ENCODE measurements at places on chromosomes 12 and 14.

GRCh38 chr12:3316776-3317480 is 174.1 kb upstream of the PRMT8 start:
- no peak for DNase-seq

DNA sequence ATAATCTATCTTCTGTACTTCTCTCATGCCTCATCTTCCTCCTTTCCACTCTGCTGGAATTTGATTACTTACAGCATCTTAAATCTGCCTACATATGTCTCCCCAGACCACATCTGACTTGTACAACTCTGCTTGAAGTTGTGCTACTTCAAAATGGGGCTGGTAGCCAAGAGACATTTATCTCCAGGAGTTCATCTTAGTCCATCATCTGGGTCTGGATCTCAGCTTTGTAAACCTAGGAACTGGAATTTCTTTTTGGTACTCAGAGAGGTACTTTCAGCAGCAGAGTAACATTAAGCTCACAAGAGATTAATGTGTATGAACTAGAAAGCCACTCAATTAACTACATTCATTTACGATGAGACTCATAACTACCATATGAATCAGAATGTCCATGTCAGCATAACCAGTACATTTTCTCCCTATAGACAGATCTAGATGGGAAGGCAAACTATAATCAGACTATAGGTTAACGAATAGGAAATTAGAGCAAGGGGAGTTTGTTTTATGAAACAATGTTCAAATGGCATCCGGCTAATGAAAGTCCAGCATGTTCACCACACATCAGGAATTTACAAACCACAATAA is 178.8 kb downstream of the CEP128 start:
- DNase-seq = no peak

- no peak for DNase-seq
Observed at GRCh38 chr12:80187660-80188090, 88.3 kb downstream of the OTOGL start.

- no peak for DNase-seq
Observed at GRCh38 chr14:52876806-52877205, 74.0 kb downstream of the FERMT2 start.

- no peak for DNase-seq
Observed at GRCh38 chr12:122137229-122137628, 36.8 kb downstream of the IL31 start.

DNA sequence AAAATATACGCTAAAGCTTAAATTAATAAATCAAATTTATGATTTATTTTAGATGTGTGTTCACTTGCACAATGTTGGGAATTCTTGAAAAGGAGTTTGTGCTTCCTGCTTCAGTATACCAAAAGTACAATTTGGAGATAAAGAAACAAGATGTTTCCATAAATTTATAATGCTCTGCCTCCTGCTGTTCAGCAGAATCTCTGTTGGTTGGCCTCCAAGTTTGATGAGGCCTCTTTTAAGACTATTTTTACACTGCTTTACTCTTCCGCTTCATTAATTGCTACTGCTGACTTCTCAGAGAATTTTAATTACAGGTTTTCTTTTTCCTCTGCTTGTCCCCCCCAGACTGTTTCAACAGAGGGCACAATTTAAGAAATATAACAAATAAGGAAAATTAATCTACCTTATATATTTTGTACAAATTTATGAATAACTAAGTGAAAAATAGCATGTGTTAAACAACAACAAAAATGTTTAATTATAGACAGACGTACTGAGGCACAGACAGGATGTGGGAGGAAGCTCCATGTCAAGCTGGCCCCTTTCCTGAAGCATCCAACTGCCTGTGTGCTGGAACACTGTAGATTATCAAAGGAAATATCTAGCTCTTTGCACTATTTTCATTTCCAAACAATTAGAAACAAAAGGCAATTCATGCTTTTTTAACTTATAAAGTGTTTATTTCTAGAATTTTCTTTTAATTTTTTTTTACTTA is 83.9 kb downstream of the PIK3C2G start:
- no peak for DNase-seq

DNA sequence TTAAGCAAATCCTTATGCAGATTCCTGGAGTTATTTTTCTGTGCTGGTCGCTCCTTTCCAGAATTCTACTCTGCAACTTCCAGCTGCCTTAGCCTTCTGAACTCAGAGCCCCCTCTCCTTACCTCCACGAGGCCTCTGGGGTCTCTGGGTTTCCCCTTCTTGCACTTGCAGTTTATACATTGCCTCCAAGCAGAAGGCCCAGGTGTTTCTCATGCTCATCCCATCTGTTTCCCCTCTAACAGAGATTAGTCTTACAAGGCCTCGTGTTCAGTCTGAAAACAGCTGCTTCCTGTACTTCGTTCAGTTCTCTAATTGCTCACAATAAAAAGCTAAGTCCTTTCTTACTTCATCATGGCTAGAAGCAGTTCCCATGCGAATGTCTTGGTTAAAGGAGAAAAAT is 134.4 kb upstream of the FGD4 start:
- DNase-seq = no peak

DNA sequence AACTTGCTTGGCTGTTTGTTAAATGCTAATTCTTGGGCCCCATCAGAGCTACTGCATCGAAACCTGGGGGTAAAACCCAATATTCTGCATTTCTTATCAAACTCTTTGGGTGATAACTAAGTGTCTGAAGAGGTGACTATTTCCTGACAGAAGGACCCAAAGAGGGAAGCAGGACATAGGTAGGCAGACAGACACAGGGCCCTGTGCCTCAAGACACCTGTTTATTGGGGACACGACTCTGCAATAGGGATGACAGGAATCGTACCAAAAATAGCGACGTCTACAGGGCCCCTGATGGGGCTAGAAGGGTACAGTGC is 8.6 kb downstream of the ZNF219 start:
- no peak for DNase-seq

- DNase-seq = no peak
Observed at GRCh38 chr12:18521461-18521860, 216.4 kb downstream of the PLCZ1 start.

GRCh38 chr12:39287409-39287808 is 155.5 kb downstream of the KIF21A start:
- no peak for DNase-seq

GRCh38 chr14:99831903-99832685 is 38.9 kb downstream of the EML1 start:
- no peak for DNase-seq

GRCh38 chr12:42284157-42284556 is 41.7 kb downstream of the ZCRB1 start:
- DNase-seq = no peak

GRCh38 chr12:89373763-89374572 is 21.7 kb upstream of the DUSP6 start:
- DNase-seq = no peak

DNA sequence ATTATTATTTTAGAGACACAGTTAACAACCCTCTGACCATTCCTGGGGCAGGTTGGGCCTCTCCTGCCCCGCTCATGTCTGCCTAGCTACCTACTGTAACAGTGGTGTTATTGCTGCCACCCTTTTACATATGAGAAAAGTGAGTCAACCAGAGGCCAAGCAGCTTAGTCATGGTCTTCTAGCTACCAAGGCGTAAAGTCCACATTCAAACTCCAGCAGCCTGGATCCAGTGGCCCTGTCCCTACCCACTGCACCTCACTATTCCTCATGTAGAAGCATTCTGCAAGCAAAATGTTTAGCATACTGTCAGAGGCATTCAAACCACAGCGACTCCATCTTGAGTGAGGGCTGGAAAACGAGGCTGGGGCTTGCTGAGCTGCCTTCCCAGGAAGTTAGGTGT is 95.8 kb downstream of the SLC15A4 start:
- no peak for DNase-seq

- no peak for DNase-seq
Observed at GRCh38 chr12:71438670-71439361, 782 bp upstream of the LGR5 start.

DNA sequence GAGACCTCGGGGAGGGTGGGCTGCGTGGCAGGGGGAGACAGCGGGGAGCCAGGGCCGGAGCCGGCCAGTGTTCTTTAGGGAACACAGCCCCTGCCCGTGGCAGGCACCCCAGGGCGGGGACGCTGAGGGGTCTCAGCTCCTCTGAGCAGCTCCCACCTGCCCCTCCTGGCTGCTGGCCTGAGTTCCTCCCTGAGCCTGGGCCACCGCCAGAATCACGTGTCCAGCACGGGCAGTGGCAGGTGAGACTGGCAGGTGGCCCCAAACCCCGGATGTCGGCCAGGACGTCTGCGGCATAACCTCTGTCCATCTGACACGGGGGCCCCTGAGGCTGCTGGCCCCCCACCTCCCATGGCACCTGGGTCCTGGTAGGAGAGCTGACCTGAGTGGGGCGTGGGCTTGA is 25.1 kb downstream of the NOC4L start:
- no peak for DNase-seq

- DNase-seq = no peak
Observed at GRCh38 chr14:39318574-39318973, 84.9 kb downstream of the MIA2 start.

- no peak for DNase-seq
Observed at GRCh38 chr14:98456231-98456630, 815.8 kb downstream of the BCL11B start.

- DNase-seq = no peak
Observed at GRCh38 chr14:75518625-75519024, 3.6 kb upstream of the BATF start.

DNA sequence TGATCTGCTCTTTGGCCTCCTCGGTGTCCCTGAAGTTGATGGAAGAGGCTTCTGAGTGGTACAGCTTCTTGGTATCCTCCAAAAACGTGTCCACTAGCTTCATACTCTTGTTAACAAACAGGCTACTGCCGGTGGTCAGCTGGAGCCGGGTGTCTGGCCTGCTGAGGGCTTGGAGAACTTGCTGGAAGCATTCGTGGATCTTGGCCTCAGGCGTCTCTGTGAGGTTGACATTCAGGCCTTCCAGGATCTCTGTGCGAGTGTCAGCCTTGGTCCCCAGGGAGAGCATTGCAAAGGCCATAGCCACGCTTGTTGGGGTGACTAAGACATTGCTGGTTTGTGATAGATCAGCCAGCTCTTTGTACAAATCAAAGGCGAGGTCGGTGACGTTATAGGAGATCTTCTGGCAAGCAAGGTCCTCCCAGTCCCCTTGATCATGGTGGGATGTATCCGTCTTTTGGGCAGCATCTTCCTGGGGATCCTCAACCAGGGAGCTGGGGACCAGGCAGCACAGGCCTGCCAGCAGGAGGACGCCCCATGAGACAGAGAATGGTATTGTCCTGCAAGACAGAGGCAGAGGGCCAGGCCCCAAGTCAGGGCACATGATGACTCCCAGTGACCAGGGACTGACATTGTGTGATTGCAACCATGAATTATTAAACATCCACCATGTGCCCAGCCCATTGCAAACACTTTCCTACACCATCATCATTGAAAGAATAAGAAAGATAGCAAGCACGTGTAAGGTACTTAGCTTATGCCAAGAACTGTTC is 22.1 kb downstream of the SERPINA1 start:
- no peak for DNase-seq

- no peak for DNase-seq
Observed at GRCh38 chr14:33767586-33768457, 183.1 kb downstream of the EGLN3 start.

DNA sequence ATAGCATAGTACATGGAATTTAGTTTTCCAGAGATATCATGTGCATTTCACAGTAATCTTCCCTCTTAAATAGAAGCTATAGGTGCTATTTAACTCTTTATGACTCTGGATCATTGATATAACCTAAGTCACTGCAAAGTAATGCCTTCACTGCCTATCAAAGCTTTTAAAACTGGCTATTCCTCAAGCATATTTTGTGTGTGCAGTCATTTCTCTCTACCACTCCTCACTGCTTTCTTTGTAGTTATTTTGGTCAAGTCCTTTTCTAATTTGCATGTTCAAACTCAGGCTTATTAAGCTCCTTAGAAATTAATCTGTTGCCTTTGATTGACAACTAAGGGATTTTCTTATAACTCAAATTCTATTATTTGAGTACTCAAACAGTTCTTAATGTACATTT is 79.4 kb upstream of the PLEKHG7 start:
- DNase-seq = no peak

- DNase-seq = no peak
Observed at GRCh38 chr14:68392393-68393141, 400.3 kb downstream of the ZFP36L1 start.

GRCh38 chr12:124739953-124740561 is 123.6 kb downstream of the SCARB1 start:
- no peak for DNase-seq

DNA sequence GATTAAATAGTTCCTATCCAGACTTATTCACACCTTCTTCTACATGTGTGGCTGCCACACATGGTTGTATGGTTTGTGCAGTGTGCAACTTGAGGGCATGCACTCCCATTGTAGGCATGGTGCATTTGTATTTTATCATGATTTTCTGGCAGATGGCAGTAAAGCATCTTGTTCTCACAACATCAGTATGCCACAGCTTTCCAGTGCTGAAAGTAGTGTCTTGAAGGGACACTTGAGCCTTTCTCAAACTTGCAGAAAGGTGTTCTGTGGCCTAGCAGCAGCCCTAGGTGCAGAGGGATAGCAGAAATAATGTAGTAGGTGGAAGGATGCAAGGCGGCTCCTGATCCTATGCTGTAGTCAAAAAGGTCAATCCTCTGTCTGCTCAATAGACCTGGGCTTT is 72.9 kb downstream of the LMNTD1 start:
- no peak for DNase-seq

- no peak for DNase-seq
Observed at GRCh38 chr14:69943084-69943780, 64.0 kb downstream of the SMOC1 start.

- DNase-seq = no peak
Observed at GRCh38 chr12:31591380-31591901, 505 bp upstream of the DENND5B start.

DNA sequence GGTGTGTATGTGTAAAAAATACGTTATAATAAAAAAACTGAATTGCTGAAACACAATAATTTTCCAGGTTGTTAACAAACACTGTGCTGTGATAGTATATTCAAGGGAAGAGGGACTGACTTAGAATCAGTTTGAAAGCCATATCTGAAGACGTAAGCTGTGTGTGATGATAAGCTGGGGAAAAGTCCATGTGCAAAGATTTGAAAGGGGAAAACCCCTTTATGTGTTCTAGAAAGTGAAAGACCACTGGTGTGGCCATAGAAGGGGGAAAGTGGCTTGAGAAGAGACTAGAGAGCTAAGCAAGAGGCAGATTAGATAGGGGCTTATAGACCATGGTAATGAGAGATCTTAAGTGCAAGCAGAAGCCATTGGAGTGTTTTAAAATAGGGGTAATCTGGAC is 195.9 kb upstream of the GZMB start:
- no peak for DNase-seq

DNA sequence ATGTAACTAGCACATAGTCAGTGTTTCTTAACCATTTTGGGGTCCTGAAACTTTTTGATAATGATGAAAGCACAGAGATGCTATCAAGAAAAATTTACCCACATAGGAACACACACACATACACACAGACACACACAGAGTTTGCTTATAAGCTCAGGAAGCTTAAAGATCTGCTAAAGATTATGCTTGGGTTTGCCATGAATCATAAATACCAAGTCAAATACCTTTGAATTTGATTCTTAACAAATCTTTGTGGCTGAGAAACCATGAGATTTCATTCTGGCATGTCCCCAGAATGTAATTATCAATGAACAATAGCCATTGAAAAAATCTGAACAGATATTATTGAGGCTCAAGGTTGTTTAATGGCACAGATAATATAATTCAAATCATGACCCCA is 89.2 kb downstream of the NTS start:
- no peak for DNase-seq
